ENCODE measurements at places on chromosomes 1 and 21.
A peak's percentile ranks its signal among the peaks of the same experiment; 100 is the strongest.

DNA sequence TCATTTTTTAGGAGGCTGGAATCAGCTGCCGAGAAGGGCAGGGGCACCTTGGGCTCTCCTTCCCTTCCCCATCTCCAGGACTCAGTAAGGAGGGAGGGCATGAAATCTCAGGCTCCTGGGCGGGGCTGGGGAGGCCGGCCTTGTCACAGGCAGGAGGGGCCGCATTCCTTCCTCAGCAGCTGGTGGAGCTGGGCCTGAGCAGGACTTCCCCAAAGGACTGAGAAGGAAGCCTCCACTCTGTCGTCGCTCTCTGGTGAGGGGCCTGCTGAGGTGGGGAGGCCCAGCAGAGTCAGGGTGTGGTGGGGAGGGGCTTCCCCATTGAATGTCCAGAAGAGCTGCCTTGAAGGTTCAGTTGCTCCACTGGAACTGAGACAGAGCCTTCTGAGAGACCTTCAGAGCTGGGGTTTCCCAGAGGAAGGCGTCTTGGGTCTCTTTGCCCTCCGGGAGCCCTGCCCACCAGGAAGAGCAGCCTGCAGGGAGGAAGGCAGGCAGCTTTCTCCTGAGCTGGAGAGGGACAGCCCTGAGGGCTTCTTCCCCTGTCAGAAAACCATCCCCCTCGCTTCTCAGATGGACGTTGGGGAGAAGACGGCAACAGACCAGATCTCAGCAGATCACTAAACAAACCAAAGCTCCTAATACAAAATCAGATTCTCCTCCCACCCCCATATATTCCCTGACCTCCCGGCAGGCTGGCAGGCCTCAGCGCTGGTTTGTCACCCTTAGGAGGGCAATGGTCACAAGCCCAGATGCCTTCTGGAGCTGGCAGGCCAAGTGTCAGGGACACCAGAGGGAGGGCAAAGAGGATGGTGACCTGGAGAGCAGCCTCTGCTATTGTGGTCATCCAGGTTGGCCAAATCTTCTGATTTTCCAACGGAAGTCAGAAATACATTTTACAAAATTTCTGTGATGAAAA, 10.7 kb downstream of the KCNA10 start:
- DNase-seq = no peak

DNA sequence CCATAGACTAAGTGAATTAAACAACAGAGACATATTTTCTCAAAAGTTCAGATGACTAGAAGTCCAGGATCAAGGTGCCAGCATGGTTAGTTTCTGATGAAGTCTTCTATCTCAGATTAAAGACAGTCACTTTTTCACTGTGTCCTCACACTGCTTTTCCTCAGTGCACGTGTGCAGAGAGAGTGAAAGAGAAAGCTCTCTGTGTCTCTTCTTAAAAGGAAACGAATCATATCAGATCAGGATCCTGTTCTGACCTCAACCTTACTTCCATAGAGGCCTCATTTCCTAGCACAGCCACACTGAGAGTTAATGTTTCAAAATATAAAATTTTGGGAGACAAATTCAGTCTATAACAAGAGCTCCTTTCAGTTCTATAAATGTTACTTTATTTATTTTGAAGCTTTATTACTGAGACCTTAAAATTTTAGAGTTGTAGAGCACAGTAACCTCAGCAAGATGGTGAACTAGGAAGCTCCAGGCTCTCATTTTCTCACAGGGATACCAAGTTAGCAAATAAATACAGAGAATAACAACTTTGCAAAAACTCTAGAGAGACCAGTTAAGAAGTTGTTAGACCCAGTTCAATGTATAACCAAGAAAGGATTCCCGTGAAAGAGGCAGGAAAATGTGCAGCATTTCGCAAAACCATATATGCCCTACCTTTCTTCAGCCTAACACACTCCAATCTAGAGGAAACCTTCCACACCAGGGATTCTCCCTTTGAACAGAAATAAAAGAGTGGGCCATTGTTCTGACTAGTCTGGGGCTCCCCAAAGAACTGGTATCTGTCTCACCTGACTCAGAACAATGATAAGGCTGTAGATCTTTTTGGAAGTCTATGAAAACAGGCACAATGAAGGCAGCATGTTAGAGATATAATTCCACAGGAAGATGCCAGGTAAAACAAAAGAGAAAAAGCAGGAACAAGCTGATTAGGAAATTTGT, 372.2 kb downstream of the MRPL39 start:
- DNase-seq = no peak

GRCh38 chr1:202144402-202145067, at the start of gene ARL8A:
TSS of gene ARL8A (minus strand) at chr1:202144737. CDS start at chr1:202144572, 165 bp downstream.
- peak; percentile 81 for DNase-seq

DNA sequence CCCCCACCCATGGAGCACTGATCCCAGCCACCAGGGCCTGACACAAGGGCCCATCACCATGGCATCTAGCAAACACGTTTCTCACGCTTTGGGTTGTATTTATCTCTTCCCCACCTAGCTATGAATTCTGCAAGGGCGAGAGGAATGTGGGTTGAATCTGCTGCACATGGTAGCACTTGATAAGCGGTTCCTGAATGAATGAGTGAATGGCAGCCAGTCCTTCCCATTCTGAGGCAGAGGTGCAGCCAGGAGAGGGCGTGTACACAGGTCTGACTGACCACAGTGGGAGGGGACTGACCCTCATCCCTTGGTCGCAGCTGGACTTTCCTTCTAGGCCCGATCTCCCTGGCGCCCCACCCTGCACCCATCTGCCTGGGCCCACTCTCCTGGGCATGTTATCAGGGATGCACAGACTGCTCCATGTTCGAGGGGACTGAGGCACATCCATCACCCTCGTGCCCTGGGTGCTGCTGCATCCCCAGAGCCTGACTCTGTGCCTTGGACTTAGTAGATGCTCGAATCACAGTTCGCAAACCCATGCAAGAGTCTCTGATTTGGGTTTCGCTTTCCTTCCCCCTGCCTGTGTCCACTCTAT, 1.0 kb downstream of the RD3 start:
- peak; percentile 82 for DNase-seq

DNA sequence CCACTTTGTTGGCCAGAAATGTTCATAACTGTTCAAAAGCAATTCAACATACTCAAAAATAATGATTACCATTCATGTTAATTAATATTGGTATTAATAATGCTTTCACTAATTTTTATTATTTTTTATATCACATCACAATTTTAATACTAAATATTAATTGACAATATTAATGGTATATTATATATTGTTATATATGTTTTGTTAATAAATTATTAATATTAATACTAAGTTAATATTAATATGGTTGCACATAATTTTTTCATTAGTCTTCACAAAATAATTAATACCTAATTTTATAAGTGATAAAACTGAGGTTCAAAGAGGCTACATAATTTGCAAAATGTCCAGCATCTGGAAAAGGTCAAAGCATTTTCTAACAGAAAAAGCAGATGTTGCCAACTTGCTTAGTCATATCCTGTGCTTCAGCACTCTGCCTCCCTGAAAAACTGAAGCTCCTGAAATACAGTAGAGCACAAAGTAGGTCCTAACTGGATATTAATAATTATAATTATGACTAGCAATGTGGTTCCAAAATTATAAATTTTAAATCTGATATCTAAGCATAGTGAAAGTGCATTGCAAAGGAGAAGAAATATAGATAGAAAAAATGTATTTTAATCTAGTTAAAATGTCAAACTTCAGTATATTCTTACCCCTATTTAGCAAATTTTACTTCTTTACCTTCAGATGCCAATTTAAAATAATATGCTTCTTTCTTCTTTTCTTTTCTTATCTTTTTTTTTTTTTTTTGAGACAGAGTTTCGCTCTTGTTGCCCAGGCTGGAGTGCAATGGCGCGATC, 123.2 kb upstream of the TNFSF4 start:
- DNase-seq = peak; percentile 84

DNA sequence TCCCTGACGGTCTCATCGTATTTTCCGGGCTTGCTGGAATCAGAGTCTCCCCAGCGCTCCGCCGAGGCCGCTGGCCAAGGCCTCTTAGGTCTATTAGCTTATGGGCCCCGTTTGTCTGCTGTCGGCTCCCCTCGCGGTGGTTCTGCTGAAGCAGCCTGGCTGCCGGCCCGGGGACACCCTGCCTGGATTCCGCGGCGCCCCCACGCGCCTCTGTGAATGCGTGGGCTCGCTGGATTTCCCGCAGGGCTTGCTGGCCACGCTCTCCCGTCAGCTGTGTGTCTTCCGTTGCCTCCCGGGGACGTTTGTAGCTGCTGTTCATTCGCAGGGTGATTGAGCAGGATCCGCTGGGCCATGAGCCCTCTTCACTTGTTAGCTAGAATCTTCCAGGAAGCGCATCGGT, 8.4 kb downstream of the LRRC3 start:
- DNase-seq = no peak

GRCh38 chr1:91699339-91699974, 186.5 kb downstream of the TGFBR3 start:
- no peak for DNase-seq

GRCh38 chr21:29366532-29366931, 67.8 kb downstream of the BACH1 start:
- DNase-seq = no peak

DNA sequence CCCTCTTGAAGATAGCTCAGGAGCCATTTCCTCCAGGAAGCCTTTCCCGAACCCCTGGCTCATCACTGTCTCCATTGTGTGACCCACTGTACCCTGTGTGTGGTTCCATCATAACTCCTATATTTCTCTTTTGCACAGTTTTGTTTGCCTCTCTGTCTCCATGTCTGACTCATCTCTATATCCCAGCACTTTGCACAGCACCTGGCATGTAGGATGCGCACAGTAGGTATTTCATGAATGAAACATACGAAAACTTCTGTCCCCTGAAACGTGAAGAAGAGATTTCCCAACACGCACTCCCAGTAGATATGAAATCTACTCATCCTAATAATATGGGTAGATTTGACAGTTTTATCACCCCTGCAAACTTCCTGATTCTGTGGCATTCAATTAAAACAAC, 275.2 kb downstream of the NFIA start:
- no peak for DNase-seq

DNA sequence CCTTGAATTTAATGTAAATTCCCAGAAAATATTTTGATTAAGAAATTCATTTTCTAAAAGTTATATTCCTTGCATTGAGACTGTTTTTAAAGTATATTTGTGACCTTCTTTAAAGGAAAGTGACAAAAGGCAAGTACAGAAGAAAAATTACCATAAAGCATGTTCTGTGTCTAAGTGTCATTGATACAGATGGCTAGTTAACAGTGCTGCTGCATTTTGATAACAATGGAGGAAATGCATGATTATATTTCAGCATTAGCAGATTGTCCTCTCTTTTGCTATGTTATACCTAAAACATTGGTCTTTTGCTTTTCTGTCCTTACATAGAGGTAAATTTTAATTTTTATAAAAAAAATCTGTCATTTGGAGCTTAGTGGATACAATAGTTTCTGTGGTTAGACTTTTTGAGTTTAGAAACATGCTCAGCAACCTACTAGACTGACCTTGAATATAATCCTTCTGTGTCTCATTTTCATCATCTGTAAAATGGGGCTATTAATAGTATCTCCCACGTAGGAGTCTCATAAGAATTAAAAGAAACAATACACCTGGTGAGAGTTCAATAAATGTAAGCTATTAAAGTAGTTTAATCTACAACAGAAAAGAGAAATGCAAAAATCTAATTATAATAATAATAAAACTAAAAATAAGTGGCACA, 51.1 kb upstream of the RGS21 start:
- no peak for DNase-seq

DNA sequence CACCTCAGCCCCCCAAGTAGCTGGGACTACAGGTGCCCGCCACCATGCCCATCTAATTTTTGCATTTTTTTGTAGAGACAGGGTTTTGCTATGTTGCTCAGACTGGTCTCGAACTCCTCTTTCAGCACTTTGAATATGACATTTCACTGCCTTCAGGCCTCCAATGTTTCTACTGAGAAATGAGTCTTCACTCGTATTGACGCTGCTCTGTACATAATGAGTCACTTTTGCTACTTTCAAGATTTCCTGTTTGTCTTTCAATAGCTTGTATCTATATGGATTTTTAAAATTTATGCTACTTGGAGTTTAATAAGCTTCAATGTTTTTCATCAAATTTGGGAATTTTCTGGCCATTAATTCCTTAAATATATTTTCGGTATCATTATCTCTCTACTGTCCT, 64.7 kb downstream of the GORAB start:
- DNase-seq = no peak

DNA sequence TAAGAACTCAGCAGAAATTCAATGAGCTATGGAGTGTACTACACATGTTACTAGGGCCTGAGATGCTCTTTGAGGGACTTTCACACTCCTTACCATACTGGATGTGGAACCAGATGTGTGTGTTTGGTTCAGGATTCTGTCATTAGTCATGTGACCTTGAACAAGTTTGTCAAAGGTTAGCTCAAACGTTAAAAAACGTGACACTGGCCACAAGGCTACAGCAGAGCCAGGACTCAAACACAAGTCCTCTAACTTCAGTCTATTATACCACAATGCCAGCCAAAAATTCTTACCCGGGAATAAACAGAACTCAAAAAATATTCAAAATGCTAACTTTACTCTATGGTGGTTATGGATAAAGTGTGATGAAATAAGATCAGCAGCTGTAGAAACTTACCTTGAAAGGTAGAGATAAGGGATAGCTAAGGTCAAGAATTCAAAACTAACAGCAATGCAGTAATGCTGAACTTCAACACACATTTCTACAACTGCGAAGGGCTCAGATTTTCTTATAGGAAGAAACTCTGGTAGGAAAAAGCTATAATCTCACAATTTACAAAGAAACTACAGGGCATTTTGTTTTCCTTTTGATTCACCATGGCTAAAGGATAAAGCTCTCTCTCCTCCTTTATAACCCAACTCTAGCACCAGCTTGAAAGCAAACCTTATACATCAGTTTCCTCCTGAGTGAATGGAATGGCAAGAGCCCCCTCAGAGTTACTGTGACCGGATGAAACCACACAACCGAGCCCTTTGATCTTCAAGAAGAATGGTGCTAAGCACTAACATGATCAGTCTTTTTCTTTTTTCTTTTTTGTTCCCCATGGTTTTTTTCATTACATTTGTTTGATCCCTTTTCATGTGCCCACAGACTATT, 233.9 kb downstream of the SLC45A1 start:
- DNase-seq = no peak

DNA sequence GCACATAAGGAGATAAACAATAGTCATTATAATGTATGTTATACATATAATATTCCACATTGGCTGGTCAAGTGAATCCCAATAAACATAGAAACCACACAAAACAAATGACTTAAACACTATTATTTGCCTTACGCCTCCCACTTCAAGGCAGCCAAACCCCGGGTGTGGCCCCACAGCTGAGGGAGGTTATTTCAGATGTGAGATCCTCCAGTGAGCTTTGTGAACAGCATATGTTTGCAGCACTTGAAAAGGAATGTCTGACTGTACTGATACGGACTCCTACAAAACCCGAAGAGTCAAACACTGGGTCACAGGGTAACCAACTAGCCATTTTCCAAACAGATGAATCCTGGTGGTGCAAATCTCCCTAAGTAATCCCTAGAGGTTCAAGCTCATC, 27.1 kb upstream of the DISP1 start:
- DNase-seq = no peak
